SHP77 treated with DMSO at 0.1 percent for 48 hours (cell line): ENCODE measurements at places on chromosomes 6 and 20.

DNA sequence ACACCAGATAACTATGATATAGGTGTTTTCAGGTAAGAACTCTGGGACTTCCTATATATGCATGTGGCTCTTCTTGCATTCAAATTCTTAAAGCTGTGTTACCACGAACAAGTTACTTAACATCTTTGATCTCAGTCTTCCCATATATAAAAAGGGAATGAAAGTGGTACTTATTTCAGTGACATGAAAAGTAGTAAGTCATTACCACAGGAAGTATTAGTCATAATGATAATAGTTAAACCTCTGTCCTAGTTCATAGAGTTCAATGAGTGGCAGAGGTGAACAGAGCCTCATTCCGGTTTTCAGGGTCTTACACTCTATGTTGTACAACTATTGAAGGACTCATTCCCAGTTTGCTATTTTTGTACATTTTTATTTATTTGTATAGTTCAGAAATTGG lies 237.0 kb downstream of the NKAIN2 start:
- no peak for DNase-seq

DNA sequence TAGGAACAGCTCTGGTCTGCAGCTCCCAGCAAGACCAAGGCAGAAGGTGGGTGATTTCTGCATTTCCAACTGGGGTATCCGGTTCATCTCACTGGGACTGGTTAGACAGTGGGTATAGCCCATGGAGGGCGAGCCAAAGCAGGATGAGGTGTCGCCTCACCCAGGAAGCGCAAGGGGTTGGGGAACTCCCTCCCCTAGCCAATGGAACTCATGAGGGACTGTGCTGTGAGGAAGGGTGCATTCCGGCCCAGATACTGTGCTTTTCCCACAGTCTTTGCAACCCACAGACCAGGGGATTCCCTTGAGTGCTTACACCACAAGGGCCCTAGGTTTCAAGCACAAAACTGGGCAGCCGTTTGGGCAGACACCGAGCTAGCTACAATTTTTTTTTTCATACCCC lies 21.8 kb downstream of the HDDC2 start:
- no peak for DNase-seq

- DNase-seq, result no peak
Measured at GRCh38 chr20:24388828-24389380, 80.5 kb upstream of the SYNDIG1 start.

DNA sequence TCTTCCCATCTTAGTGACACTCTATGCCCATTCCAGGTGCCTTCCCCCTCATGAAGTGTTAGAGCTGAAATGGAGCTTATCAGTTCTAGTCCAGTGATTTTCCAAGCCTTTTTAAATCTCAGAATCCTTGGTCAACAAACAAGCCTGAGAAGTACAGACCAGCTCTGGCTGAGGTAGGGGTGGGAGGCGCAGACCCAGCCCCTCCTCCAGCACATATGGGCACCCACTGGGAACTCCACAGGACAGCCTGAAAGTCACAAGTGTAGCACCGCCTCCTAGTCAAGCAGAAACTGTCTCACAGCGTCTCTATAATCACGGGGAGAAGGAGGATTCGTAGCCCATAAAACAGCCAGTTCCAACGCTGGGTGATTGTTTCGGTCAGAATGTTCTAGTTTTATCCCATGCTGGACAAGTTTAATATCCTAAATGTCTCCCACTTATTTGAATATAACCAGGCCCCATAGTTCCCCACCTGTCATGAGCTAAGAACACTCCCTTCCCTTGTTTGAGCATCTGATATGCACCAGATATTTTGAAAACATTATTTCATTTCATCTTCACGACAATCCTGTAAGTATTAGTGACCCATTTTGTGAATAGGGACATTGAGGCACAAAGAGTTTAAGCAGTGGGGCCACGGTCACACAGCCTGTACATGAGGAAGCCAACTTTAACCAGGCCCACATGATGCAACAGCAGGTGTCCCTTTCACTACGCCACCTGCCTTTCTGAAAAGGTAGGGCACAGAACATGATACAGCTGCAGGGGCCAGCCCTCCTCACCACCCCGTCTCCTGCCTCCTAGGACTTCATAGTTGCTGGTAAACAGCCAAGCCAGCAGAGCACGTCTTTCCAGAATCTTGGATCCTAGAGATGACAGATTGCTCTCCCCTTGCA lies 40.1 kb downstream of the TRAF3IP2 start:
- peak; percentile 78 for DNase-seq

GRCh38 chr6:163064397-163064796 lies 336.6 kb downstream of the PACRG start:
- DNase-seq, result no peak

GRCh38 chr6:116060572-116061283 lies at the start of gene FRK:
Gene FRK (minus strand): TSS chr6:116060891. CDS start chr6:116060311, 580 bp downstream.
- no peak for DNase-seq

GRCh38 chr6:79733388-79733787 lies 102.3 kb downstream of the SH3BGRL2 start:
- no peak for DNase-seq

- DNase-seq, result no peak
Measured at GRCh38 chr6:159085396-159085895, 40.7 kb upstream of the TAGAP start.

DNA sequence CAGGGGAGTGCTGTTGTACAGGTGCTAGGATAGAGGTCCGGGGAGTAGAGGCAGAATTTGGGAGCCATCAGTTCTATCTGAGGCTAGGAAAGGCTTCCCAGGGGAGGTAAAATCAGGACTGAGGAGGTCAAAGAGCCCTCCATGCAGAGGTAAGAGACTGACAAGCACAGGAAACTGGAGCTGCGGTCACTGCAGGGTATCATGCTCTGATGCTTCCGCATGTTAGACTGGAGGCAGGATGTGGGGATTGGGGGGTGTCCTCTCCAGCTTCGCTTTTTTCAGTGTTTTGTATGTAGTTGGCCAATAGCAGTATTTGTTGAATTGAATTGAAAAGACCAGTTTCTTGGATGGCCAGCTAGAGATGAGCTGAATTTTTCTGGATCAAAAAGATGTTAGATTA lies 87.8 kb downstream of the SLC22A3 start:
- no peak for DNase-seq

DNA sequence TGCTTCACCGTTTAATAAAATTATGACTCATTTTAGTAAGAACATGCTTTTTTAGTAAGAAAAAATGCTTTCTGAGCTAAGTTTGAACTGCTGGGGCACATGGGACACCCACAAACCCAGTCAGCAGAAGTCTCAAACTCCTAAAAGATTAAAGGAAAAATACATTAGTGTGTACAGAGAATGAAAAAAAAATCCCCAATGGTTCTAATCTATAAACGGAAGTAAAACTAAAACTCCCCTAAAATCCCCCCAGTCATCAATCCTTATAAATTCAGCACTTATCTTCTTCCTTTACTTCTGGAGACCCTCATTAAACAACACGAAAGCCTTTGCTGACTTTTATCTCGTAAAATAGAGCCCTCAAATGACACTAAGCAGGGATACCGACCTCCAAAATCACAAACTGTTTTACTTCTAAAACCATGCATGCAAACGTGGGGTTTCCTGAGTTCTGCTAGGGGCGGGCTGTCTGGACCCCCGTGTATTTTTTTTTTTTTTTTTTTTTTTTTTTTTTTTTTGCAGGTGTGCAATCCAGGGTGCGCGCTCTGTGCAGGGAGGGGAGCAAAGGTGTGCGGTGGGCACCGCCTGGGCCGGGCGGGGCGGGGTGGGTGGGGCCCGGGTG lies 1.1 kb upstream of the MYB start:
- DNase-seq, result no peak

- no peak for DNase-seq
Measured at GRCh38 chr20:37726321-37726720, 32.5 kb downstream of the CTNNBL1 start.

- DNase-seq, result no peak
Measured at GRCh38 chr20:47133809-47134456, 222.6 kb downstream of the ZMYND8 start.

DNA sequence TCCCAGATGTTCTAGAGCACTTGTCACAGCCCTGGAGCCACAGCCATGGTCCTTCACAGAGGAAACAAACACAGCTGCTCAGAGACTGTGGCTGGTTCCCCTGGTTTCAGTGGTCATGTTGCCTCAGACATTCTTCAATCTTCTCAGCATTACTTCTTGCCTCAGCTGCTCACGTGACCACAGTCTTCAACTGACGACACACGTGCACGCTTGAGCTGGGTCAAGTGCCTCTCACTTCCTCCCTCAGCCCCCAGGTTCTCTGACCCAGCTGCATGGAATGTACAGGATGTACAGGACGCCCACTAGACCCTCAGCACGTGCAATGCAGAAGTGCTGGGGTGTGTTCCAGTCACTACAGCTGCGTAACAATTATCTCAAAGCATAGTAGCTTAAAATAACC lies 159.8 kb upstream of the GGTLC1 start:
- no peak for DNase-seq

DNA sequence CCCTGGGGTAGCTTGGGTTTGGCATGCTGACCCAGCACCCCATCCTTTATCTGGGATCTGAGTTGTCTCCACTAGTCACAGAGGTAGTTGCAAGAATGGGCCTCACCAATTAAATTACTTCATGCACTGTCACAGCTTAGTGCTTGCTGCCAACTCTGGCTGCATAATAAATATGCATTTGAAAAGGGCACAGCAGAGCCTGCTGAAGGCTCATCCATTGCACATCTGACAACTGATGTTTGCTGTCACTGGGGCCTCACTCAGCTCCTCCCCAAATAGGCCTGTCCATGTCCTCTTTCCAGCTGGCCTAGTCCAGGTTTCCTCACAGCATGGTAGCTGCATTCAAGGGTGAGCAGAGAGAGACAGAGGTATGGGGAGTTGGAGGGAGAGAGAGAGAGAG lies 13.3 kb upstream of the NXT1 start:
- DNase-seq, result no peak

- DNase-seq, result no peak
Measured at GRCh38 chr20:7503501-7503900, 436.8 kb downstream of the HAO1 start.

- no peak for DNase-seq
Measured at GRCh38 chr20:1761116-1761515, 103.5 kb upstream of the SIRPG start.

DNA sequence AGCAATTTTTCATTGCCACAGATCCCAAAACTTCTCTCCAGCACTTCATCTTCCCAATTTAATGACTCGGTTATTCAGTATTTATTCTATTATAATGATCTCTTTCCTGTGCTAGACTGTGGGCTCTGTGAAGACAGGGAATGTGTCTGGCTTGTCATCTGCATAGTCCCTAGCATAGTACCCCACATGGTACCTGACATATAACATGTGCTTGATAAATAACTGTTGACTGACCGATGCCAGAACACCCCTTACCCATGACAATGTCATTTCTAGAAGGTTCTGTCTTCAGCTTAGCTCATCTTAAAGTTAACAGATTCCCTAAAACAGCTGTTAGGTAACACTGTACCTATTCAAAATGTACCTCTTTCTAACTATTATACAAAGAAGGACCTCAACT lies 3.6 kb downstream of the PXMP4 start:
- no peak for DNase-seq

- no peak for DNase-seq
Measured at GRCh38 chr6:6654599-6655575, 66.4 kb downstream of the LY86 start.

DNA sequence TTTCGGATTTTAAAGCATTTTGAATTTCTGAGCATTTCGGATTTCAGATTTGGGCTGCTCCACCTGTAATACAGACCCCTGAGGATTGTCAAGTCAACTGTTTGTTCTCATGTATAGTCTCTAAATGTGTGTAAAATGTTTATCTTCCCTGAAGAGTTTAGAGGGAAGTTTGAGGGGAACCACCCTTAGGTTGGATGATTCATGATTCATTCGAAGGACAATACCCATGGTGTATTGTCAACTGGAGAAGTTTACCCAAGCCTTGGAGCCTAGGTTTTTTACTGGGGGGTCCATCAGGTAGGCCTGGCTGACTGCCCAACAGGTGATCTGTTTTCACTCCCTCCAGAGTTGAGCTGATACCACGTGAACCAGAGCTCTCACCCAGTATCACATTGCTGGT lies 18.9 kb downstream of the GSTA4 start:
- DNase-seq, result no peak

DNA sequence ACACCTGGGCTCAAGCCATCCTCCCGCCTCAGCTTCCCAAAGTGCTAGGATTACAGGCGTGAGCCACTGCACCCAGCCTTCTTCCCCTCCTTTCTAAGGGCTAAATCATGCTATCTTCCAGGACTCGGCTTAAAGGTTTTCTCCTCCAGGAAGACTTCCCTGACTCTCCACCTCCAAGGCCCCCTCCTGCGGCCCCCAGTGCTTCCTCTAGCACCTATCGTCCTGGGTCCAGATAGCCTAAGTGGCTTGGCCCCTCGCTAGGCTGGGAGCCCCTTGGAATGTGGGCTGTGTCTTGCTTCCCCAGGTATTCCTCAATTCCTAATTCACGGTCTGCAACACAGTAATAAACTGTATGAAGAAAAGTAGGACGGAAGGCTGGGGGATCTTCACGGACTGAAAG lies 36.7 kb downstream of the PIM1 start:
- DNase-seq, result no peak

GRCh38 chr6:26022132-26022472 lies 59.5 kb downstream of the TRIM38 start:
- DNase-seq, result no peak

DNA sequence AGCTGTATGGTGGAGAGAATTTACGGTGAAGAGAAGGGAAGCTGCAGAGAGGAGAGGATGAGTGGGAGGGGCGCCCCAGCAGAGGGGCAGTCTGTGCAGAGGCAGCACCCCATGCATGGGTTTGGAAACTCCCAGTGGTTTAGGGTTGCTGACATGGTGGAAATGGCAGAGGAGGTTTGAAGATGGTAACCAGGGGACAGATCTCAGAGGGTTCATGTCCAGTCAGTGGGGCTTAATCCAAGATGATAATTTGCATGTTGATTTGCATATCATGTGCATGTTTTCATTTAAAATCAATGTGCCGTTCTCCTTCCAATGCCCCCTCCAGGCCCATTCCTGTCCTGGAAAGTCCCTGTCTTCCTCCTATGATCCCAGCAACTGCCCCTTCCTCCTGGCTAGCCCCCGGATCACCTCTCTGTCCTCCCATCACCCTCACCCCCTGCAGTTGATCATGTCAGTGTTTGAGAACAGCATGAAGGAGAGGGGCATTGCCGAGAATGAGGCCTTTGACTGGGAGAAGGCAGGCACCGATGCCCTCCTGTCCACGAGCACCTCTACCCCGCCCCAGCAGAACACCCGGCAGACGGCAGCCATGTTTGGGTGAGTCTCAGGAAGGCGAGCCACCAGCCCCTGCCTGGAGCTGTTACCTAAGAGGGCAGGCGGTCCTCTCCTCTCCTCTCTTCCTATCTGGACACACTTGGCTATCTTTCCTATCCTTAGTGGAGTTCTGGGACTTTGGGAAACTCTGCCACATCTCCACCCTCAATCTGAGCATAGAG lies 14.3 kb downstream of the TTBK1 start:
- DNase-seq, result no peak

DNA sequence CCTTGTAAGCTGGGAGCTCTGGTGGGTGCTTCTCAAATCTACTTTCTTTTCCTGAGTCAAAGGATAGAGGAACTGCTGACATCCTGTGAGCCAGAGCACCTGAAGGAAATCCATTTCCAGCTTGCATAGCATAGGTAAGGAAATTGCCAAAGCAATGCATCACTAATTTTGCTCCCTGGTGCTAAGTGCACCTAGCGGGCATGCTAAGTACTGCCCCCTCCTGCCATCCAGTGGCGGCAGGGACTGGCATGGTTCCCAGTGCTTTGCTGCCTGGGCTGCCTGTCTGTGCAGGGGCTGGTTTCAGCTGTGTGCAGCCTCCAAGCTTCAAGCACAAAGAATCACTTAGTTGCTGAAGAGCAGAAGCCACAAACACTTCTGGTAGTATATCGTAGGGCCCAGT lies 63.9 kb downstream of the FARS2 start:
- DNase-seq, result no peak

GRCh38 chr6:157271911-157272310 lies 51.4 kb downstream of the TMEM242 start:
- no peak for DNase-seq
